ENCODE measurements at places on chromosomes 7 and 10.
A peak's percentile ranks its signal among the peaks of the same experiment; 100 is the strongest.

DNA sequence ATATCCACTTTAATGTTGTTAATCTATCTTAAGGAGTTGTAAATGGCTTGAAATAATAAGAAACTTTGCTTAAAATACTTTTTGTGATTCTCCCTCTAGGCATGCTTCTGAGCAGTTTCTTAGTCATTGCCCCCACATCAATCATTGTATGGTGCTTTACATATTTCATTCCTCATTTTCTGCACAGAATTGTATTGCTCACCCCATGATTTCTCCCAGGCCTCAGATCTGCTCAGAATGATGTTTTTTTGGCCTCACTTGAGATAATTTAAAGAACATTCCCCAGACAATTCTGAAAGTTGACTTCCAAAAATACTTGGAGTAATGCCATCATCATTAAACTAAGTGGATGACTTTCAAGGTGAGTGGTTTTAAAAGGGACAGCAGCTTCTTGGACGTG, 82.1 kb upstream of the PRPS1L1 start:
- no peak for DNase-seq

GRCh38 chr10:101525848-101526247, 62.2 kb downstream of the POLL start:
- DNase-seq = no peak

GRCh38 chr10:121466424-121466823, 131.8 kb downstream of the FGFR2 start:
- DNase-seq = no peak

DNA sequence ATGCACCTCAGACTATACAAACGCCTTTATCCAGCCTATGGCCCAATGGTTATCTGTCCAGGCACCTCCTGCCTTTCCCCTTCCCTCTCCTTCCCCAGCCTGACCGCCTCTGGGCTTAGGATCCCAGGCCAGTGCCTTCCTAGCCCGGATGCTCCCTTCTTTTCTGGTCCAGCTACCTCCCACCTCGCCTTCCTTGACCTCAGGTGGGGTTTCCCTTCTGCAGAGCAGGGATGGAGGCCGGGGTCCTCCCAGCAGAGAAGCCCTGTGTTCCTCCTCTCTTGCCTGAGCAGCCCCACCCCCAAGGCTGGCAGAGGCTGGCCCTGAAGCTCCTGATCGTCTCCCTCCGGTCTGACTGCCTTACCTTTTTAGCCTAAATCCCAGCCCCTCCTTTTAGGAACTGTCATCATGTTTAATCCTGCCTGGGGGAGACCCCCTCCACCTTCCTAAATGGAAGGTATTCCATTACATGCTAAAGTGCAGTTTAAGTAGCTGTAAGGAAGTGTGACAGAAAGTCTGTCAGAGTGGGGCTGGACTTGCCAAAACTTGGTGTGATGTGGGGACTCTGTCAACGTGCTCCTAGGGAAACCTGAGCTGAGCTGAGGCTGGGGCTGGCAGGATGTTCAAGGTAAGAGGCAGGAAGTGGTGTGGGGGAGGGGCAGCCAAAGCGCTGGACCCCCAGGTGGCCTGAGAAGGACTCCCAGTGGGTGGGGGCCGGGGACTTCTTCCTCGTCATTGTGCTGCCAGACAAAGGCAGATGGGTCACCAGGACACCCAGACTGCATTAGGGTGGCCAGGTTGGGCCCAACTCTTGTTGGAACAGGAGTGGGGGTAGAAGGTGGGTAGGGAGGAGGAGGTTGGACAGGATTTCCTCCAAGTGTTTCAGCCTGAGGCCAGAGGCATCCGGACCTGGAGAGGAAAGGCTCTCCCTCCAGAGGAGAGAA, 39.5 kb downstream of the LBX1 start:
- DNase-seq = no peak

DNA sequence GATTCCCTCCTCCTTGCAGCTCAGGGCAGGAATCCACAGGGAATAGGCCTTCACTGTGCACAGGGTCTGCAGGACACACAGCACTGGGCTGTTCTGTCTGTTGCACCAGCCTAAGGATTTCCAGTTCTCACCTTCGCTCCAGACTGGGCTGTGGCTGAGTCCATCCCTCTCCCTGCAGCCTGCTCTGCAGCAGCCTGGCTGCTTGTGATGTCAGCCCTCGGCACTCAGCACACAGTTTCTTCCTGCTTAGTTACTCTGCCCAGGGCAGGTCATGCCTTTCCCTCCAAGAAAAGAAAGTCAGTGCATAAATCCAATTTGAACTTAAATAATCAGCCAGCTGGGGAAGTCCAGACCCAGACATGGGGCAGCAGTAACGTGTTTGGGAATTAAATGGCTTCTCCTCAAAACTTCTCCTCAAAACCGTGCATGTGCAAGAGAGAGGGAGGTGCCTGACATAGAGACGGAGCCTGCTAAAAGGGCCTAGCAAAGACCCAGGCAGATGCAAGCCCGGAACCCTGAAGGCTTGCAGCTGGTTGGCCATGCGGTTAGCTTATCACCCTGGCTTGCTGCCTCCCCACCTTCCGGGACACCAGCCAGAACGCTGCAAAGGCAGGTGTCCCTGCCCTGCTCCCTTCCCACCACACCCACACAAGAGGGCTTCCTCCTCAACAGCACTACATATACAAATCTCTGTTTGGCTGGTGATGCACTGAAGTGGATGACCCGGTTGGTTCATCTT, 10.9 kb upstream of the GDF2 start:
- no peak for DNase-seq

DNA sequence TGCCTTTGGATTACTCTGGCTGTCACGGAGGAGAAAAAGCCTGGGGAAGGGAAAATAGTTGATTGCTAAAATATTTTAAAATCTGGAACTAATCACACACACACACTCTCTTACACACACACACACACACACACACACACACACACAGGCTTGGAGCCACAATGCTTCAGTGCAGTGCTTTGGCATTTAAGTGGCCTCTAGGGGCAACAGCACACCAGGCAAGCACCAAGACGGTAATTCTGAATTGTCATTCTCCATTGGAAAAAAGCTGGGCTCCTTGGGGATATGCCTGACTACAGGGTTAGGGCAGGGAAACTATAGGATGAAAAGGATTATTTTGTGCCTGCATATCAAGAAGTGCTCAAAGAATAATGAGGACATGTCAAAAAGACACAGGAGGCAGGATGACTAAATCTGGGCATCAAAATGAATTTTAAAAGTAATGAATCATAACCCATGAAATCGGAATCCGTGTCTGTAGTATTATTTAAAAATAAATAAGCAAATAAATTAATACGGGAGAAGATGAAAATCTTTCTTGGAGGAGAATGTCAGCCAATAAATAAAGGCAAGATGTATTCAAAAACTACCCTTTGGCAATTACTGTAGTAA, 30.4 kb upstream of the DDC start:
- DNase-seq = peak; percentile 20

GRCh38 chr7:4878336-4879335, 4.9 kb downstream of the RADIL start:
- no peak for DNase-seq

GRCh38 chr10:70053841-70054288, 1.2 kb downstream of the MACROH2A2 start:
- no peak for DNase-seq

- no peak for DNase-seq
Measured at GRCh38 chr7:39651265-39651664, 27.9 kb downstream of the RALA start.

DNA sequence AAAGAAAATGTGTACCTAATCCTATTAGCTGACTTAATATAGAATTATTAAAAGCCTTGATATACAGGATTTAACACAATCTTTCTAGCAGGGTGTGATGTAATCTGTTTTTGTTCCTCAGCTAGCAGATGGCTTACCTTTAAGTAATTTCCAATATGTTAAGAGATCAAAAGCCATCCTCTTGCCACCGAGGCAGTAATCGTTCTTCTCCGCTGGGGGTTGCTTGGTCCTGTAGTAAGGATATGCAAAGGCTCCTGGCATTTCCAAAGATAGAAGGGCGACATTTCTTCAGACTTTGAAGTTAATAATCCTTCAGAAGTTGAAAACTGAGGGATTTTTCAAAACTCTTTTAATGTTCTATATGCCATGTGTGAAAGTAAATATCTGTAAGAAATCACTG, 156.4 kb downstream of the FZD1 start:
- DNase-seq = no peak

Data from skeletal muscle cell (primary cell).